ENCODE measurements at places on chromosomes 1 and 21.

- no peak for DNase-seq
Observed at GRCh38 chr21:38120984-38121855, 135.6 kb upstream of the KCNJ15 start.

GRCh38 chr1:6902153-6902552, 116.9 kb downstream of the CAMTA1 start:
- no peak for DNase-seq

DNA sequence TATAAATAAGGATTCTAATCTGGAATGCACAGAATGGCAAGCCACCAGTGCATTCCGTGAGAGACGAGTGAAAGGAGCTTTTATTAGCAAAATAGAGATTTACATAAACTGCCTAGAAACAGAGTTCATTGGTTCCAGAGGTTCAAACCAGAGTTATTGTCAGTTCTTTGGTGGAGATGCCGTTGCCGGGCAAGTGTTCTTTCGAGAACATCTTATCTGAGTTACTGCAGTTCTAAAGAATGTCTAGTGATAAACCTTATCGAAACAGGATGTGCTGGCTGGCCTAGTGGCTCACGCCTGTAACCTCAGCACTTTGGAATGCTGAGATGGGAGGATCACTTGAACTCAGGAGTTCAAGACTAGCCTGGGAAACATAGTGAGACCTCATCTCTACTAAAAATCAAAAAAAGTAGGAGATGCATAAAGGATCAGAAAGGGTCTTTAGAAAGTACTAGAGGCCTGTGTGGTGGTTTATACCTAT, 19.9 kb upstream of the EVI5 start:
- DNase-seq, result peak; percentile 93

DNA sequence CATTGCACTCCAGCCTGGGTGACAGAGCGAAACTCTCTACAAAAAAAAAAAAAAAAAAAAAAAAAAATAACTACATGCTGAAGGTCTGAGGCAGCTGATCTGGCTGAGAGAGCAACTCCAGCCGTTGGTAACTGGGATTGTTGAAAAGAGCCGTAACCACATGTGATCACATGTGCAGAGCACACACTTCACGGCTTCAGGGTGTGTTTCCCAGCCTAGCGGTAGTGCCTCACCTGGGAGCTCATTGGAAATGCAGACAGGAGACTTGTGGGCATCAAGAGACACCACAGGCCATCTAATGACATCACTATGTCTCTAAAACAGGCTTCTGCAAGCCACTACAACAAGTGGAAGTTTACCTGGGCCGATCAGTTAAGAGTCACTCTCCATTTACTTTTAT, 11.8 kb upstream of the OTUD7B start:
- DNase-seq, result no peak

DNA sequence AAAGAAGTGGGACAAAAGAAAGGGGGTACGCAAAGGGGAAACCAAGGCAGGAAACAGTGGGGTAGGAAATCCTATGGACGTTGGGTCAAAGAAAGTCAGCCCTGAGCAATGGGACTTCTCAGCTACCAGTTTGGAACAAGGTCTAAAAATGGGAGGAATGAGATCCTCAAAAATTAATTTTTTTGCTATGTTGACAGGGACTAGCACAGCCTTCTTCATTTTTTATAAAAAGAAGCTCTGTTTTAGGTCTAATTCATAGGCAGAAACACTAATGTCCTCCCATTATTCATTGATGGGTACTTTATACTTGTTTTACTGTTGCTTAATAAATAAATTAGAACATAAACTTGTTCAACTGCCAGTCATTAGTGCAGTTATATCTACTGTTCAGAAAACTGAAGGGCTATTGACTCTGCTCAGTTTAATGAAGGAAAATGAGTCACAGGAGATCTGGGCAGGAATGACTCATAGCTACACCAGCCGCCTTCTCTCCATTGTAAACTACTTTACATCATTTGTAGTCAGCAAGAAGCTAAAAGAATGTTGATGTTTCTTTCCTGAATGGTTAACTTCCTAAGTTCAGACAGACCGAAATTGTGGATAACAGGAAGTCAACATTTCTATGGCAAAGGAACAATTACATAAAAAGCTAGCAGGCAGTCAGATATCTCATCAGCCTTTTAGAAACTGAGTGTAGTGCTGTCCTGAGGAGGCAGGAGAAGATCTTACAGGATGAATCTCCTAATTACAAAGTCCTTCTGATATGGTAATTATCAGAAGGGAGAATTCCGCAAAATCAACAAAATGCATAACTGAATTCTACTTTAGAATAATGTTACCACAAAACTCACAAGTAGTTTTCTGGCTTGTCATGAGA, 356.4 kb upstream of the PKN2 start:
- no peak for DNase-seq

DNA sequence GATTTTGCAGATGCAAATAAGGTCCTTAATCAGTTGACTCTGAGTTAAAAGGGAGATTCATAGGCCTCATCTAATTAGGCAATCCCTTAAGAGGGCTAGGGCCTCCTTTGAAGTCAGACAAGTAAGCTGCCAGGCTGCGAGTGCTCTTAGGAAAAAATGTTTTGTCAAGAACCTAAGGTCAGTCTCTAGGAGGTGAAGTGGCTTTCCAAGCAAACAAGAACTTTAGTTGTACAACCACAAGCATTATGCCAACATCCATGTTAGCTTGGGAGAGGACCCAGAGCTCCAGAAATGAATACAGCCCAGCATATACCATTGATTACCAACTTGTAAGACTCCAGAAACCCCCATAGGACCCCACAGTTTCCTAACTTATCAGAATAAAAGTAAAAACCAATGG, 1366.2 kb downstream of the PLA2G4A start:
- DNase-seq, result no peak

DNA sequence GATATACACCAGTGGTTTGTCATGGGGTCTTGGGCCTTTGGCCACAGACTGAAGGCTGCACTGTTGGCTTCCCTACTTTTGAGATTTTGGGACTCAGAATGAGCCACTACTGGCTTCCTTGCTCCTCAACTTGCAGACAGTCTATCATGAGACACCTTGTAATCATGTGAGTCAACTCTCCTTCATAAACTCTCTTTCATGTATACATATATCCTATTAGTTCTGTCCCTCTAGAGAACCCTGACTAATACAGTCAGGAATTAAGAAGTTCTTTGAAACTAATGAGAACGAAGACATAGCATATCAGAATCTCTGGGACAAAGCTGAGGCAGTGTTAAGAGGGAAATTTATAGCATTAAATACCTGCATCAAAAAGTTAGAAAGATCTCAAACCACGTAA, 110.8 kb downstream of the SLC5A9 start:
- DNase-seq, result no peak

DNA sequence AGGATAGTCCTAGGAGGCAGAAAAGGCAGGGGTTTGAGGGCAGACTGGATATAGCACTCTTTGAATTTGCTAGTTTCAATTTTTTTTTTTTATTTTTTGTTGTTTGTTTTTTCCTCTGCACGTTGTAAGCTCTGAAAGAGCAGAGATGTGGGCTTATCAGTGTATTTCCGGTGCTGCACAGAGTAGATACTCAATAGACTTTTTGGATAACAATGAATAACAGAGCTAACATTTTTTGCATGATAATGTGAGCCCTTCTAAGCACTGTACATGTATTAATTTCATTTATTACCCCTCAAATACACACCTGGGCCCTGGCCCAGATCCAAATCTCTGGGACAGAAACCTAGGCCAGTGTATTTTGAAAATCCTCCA, 17.1 kb upstream of the PARP1 start:
- peak; percentile 62 for DNase-seq

DNA sequence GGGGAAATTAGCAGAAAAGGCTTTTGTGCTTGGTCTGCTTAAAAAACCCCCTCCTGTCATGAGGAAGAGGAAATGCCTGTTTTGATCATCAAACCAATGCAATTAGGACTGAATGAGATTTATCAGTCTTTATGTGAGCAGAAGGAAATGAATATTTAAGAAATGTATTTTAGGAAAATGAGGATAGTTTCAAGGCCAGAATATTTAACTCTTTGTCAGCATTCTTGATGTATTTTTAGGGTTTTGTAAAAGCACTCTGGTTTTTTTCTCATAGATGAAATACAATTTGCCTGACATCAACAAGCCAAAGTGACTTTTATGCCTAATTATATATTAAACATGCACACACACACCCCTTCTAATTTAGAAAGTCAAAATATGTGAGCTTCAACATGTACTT, 213.8 kb downstream of the GRIK1 start:
- no peak for DNase-seq

GRCh38 chr1:30749691-30750583, 7.6 kb downstream of the LAPTM5 start:
- no peak for DNase-seq

GRCh38 chr1:248748211-248748610, 7.3 kb downstream of the LYPD8 start:
- no peak for DNase-seq

DNA sequence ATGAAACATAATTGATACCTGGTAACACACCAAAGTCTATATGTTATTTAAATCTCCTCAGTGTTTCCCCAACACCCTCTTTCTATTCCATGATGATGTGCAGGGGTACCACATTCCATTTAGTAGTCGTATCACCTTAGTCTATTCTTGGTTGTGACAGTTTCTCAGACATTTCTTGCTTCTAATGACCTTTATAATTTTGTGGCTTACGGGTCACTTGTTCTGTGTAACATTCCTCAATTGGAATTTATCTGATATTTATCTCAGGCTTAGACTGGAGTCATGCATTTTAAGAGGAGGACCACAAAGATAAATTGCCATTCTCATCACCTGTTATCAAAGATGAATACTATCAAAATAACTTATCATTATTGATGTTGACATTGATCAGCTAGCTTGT, 679.6 kb downstream of the USP25 start:
- DNase-seq, result no peak

- DNase-seq, result no peak
Observed at GRCh38 chr1:56024155-56024554, 555.2 kb downstream of the PLPP3 start.

DNA sequence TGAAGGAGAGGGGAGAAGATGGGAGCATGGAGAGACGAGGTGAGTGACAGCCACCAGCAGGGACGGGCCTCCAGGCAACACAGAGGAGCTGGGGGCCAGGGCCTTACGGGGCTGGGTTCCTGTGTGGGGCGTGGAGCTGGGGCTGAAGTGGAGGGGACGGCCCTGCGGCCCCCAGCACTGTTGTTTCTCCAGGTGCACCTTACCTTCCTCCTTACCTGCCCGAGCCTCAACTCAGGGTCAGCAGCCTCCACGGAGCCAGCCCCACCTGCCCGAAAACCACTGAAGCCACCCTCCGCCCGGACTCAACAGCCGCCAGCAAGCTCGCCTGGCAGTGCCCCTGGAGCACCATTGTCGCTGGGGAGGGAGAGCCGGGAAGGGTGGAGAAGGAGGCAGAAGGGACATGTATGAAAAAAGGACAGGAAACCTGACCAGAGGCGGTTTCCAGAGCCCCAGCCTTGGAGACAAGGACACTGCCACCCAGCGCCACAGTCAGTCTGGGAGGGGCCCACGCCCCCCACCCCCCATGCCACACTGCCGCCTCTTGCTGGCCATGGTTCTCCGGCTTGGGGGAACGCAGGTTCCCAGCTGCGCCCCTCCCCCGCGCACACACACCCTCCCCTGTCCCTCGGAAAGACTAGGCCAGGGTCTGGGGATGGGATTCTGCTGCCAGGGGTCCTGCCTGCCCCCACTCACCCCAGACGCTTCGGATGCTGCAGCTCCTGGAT, 10.6 kb downstream of the PLA2G2F start:
- no peak for DNase-seq

- no peak for DNase-seq
Observed at GRCh38 chr1:66305927-66306326, 228.0 kb upstream of the SGIP1 start.

DNA sequence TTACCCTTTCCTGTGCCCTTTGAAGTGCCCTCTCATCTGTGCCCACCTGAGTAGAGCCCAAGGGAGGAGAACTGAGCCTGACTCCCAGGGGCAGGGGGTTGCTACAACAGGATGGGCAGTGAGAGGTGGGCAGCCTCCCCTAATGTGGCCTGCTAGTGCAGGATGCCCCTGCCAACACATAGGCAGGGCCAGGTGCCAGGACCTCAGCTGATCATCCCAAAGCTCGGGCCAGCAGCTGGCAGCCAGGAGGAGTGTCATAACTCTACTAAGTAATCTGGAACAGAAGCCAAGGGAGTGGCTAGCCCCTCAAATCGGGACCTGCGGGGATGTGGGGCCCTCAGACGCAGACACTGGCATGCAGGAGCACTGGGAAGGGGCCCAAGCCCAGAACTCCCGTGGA, 208.8 kb upstream of the RAB4A start:
- no peak for DNase-seq

GRCh38 chr1:219126377-219126776, 47.3 kb upstream of the LYPLAL1 start:
- DNase-seq, result no peak

GRCh38 chr21:46567348-46567747, 37.5 kb downstream of the S100B start:
- no peak for DNase-seq

DNA sequence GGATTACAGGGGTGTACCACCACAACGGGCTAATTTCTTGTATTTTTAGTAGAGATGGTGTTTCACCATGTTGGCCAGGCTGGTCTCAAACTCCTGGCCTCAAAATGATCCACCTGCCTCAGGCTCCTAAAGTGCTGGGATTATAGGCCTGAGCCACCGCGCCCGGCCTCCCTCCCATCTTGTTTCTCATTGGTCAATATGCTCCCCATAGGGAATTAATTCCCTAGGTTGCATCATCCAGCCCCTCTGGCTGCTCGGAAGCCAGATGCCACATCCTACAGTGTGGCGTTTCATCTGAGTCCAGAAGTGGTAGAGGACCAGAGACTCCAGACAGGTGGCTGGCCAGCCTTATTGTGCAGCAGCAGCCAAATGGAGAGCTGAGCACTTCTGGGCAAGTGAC, 11.5 kb upstream of the VASH2 start:
- DNase-seq, result no peak

GRCh38 chr1:115839029-115839678, 1.8 kb downstream of the NHLH2 start:
- DNase-seq, result peak; percentile 15

DNA sequence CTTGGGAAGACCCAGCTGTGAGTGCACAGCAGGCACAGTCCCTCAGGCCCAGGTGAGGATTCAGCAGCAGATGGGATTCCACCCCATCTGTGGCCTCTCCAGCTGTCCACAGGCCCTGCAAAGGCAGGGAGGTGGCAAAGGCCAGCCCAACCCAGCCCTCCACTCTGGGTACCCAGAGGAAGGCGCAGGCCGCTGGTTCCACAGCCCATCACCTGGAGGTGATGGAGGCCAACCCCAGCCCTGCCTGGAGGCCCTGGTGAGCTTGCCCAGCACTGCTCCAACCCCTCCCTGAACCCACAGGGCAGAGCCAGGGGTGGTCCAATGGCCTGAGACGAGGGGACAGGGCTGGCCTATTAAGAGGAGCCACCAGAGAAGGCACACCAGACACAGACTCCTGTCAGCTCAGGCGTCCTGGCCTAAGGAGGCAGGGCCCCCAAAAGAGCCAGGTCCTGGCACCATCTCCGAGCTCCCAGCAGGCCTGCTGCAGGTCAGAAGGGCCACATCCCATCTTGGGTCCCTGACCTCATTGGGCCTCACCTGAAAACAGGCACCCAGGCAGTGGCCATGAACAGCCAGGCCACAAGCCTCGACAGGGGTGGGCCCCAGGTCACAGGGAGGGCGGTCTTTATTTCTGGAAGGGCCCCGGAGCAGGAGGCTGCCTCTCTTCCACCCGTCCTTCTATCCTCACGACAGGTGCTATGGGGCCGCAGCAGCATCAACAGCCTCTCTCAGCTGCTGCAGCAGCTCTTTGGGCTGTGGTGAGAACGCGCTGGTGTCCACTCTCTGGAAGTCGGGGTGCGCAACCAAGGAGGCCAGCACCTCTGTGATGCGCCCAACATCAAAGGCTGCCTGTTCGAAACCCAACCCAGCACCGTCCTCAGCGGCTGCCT, 3.2 kb downstream of the JMJD4 start:
- DNase-seq, result no peak

GRCh38 chr1:2335721-2336455, 55.5 kb downstream of the MORN1 start:
- no peak for DNase-seq
